ENCODE measurements at places on chromosomes 5 and 9. TPM values are rescaled to one million over a fixed set of nuclear protein-coding genes. Genes with fewer than 3 reads are reported as not detected.

GRCh38 chr5:157222506-157223230 lies 42.0 kb downstream of the ITK start:
- no peak for ATAC-seq

DNA sequence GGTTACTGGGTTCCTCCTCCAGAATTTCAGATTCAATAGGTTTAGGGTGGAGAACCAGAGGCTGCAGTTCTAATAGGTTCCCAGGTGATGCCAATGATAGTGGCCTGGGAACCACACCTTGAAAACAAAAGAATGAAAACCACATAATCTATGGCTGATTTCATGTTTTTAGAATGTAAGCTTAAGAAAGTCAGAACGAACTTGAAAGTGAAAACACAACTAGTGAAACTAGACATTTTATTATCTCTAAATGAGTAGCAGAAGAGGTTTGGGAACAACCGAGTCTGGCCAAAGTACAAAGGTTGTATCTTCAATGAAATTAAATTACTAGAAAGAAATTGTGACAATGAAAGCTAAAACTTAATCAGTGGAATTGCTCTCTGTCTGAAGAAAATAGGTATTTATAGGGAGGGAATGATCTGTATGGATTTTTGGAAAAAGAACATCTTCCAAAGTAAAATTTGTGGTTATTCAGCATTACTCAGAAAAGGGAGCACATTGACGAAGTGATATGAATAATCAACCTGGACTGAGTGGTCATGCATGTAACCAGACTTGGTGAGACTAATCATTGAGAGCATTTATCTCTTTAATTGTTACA lies 24.9 kb upstream of the CEP120 start:
- ATAC-seq, result no peak

- ATAC-seq, result peak; percentile 51
Measured at GRCh38 chr5:137300411-137301240, 198.5 kb downstream of the SPOCK1 start.

- no peak for ATAC-seq
Measured at GRCh38 chr5:41404757-41405156, 105.6 kb downstream of the PLCXD3 start.

DNA sequence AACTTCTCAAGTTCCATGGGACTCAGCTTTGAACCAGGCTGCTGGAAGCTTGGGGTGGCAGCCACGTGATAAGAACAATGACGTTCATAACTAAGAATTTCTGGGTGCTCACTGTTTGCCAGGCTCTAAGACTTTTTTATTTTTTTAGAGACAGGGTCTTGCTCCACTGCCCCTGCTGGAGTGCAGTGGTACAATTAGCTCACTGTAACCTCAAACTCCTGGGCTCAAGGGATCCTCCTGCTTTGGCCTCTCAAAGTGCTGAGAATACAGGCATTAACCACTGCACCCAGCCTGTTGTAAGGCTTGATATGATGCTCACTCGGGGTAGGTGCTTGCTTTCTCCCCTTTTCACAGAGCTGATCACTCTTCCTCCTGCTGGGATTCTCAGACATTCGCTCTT lies 38.7 kb downstream of the PTPN3 start:
- no peak for ATAC-seq

GRCh38 chr5:76733049-76733417 lies 17.1 kb downstream of the F2R start:
- ATAC-seq, result no peak

DNA sequence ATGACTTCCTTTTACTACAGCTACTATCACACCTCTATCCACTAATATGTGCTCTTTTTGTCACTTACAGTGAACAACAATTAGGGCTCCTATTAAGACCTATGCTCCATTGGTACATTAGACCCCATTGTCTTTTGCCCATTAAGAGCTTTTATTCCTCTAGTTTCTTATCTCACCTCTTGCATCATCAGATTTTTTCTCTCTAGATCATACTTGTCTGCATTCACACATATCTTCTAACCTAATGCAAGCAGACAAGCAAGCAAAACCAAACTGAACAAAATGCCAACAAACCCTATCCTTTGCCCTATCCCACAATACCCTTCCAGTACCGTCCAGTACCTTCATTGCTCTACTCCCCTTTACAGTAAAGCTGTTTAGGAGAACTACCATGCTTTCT lies 10.1 kb upstream of the RBM27 start:
- no peak for ATAC-seq

DNA sequence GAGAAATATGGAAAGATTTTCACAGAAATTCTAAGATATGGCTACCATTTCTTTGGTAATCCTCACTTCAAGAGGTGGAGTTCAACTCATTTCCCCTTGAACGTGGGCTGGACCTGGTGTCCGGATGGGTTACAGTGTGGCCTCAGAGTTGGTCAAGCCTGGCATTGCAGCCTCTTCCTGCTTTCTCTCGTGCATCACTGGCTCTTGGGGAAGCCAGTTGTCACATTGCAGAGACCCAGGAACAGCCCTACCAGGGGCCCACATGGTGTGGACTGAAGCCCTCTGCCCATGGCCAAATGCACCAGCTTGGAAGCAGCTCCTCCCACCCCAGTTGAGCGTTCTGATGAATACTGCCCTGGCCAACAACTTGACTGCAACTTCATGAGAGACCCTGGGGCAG lies 47.7 kb upstream of the FCN1 start:
- ATAC-seq, result no peak

GRCh38 chr5:95959888-95960666 lies 1.6 kb downstream of the ELL2 start:
- ATAC-seq, result no peak

DNA sequence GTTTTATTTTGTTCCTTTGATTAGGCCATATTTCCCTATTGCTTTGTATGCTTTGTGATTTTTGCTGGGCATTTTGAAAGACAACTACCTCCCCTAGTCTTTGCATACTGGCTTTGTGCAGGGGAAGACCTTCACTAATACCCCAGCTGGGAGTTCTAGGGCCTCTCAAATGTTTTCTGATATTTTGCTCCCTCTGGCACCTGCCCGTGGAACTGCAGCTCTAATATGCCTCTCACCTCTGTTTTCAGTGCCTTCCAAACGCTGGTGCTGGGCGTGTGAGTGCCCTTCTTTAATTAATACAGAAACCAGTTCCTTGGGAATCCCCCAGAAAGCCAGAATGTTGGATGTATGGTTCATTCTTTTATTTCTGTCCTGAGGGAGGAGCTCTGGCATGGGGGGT lies 204.5 kb downstream of the COMMD10 start:
- ATAC-seq, result no peak

DNA sequence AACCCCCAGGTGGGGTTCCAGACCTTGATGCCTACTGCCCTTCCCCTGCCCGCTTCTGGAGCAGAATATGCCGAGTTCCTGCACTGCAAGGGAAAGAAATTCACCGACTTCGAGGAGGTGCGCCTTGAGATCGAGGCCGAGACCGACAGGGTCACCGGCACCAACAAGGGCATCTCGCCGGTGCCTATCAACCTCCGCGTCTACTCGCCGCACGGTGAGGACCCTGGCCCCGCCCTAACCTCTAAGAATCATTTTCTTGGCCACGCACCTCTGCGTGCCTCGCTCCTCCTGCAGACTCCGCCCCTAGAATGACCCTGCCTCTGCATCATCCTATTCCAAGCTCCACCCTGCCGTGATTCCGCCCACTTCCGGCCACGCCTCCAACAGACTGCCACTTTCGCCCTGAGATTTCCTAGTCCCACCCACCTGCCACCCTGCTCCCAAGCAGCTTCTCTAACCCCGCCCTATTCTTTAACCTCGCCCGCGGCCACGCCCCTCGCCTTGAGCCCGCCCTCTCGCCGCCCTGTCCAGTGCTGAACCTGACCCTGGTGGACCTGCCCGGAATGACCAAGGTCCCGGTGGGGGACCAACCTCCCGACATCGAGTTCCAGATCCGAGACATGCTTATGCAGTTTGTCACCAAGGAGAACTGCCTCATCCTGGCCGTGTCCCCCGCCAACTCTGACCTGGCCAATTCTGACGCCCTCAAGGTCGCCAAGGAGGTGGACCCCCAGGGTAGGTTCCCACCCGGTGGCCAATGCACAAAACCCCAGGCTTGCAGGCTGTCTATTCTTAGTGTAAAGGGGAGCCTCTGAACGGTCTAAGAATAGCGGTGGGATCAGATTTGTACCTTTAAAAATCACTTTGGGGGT lies 15.6 kb downstream of the DNM1 start:
- peak; percentile 93 for ATAC-seq

DNA sequence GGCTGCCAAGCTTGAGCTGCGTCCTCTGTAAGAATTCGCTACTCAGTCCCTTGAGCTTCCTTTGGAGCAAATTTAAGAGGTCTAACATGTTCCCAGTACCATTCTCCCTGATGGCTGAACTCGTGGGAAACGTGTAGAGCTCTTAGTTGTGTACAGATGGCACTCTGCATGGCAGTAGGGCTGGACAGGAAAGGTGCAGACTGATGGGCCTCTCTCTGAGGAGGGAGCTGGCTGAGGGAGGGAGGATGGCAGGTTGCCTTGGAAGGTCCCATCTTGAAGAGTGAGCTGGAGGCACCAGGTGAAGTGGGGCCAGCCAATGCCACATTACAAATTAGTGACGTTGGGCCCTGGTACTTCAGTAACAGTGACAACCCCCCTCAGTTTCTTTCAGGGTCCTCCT lies 495.3 kb downstream of the CCDC171 start:
- ATAC-seq, result no peak

- no peak for ATAC-seq
Measured at GRCh38 chr5:123599171-123599570, 87.2 kb downstream of the CSNK1G3 start.

DNA sequence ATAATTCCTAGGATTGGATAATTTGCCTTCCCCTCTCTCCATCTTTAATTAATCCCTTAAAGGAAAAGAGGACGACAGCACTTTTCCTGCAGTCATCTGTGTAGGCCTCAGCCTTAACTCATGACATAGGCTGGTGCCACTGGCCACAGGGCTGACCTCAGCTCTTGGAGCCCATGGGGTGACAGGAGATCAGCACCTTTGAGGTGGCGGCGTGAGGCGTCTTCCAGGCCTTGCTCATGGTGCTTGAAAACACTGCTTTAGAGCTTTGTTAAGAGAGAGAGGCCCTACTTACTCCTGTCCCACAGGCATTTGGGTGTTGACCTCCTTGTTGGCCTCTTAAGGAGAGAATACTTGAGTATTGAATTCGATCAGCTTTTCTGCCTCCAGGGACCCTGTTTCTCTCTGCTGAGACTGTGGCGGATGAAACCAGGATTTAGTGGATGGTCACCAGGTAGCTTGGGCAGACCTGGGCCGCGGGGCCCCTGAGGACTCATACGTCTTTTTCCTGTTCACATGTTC lies 23.4 kb downstream of the TENT4A start:
- no peak for ATAC-seq

DNA sequence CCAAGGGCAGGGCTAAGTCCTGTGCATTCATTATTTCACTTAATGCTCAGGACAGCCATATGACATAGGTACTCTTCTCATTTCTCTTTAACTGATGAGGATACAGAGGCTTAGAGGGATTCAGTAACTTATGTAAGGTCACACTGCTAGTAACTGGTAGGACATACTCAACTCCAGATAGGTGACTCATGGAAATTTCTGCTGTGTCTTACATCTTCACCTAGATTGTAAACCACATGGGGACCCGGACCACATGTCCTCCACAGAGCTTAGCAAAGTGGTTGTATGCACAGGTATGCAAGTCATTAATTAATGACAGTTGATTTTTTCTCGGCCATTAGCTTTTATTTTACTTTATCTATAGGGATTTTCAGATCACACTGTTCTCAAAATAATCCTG lies 29.3 kb downstream of the SLC1A1 start:
- ATAC-seq, result no peak

GRCh38 chr9:73423891-73424290 lies 272.2 kb downstream of the ANXA1 start:
- ATAC-seq, result no peak

DNA sequence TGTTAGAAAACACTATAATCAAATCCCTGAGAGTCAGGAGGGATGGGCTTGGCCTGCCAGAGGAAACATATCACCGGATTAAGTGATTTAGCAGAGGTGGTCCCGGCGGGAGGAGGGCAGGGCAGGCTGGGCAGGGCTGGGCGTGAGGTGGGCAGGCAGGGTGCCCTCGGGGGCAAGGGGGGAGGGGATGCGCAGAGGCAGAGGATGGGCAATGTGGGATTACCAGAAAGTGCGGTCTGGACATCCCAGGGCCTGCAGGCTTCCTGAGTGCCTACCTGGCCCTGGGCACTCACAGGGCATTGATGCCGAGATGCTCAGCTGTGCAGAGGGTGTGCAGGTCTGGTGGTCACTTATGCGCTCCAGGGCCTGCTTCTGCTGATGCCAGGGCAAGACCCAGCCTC lies 115.2 kb downstream of the ADAMTS2 start:
- no peak for ATAC-seq

- peak; percentile 14 for ATAC-seq
Measured at GRCh38 chr9:34665067-34665380, 2.6 kb upstream of the CCL27 start.

- ATAC-seq, result no peak
Measured at GRCh38 chr9:112409758-112410157, 29.9 kb downstream of the HSDL2 start.

GRCh38 chr5:38554403-38554802 lies 2.0 kb downstream of the LIFR start:
- no peak for ATAC-seq

- ATAC-seq, result no peak
Measured at GRCh38 chr5:168736281-168736831, 157.2 kb upstream of the PANK3 start.

GRCh38 chr5:14600846-14601245 lies 19.3 kb downstream of the OTULINL start:
- ATAC-seq, result no peak

GRCh38 chr9:122265149-122265915 lies 650 bp downstream of the MRRF start:
- ATAC-seq, result no peak

- ATAC-seq, result no peak
Measured at GRCh38 chr5:13945271-13945670, 783 bp upstream of the DNAH5 start.

GRCh38 chr5:94017579-94017978 lies 276.2 kb upstream of the POU5F2 start:
- ATAC-seq, result no peak

- ATAC-seq, result no peak
Measured at GRCh38 chr5:172002840-172003512, 3.5 kb downstream of the FBXW11 start.

GRCh38 chr5:1875281-1875842 lies 7.4 kb downstream of the IRX4 start:
- no peak for ATAC-seq

GRCh38 chr5:127353327-127353726 lies 62.7 kb downstream of the MEGF10 start:
- no peak for ATAC-seq

- ATAC-seq, result no peak
Measured at GRCh38 chr5:54742417-54742891, 224.9 kb downstream of the SNX18 start.

- ATAC-seq, result no peak
Measured at GRCh38 chr5:68243681-68244080, 28.1 kb downstream of the PIK3R1 start.

Gene F12
- total RNA-seq, result 0.27 TPM

Gene SAP30L
- 37.4 TPM for total RNA-seq

Gene C9
- not detected for total RNA-seq

Gene GDA
- total RNA-seq, result not detected

Gene DAP
- 41.9 TPM for total RNA-seq

Gene FGF1
- 4.1 TPM for total RNA-seq

Gene GDNF
- total RNA-seq, result 4.7 TPM

Gene SLC23A1
- total RNA-seq, result not detected

Gene FREM1
- total RNA-seq, result 1.8 TPM

Gene TOR1B
- total RNA-seq, result 31.3 TPM

Gene FIBCD1
- total RNA-seq, result 1.4 TPM

Gene RLN2
- not detected for total RNA-seq

Gene IFNA7
- total RNA-seq, result not detected
